Stimulated activated CD4-positive, alpha-beta T cell treated with anti-CD3 and anti-CD28 coated beads, TNF-alpha, amount 100 ng/mL, for 1 hour (primary cell): ENCODE measurements at places on chromosomes 13 and 19.

DNA sequence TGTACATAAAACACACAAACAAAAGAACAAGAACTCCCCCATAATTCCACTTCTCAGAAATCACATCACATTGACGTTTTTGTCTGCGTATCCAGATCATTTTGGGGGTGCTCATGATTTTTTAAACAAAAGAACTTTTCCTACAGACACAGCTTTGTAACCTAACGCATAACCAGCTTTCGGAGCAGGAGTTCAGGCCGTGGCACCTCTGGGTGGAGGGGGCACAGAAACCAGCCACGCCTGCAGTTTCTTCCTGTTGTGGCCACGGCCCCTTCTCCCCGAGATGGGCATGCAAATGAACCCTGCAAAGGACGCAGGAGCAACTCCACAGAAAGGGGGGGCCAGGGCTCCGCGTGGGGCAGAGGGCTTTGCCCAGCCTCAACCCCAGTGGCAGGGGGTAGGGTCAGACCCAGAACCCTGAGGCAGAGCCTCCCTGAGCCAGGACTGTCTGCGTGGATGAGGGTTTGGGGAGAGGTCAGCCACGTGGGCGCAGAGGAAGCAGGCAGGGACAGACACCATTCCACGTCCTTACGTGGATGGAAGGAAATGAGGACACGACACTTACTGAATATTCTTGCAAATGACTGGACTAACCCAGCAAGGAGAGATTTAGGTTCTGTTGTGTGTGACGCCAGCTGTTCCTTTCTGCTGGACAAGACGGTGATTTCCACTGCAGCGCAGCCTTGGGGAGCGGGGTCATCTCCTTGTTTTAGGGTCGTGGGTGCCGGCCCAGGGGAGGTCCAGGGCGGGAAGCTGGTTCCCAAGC, 64.4 kb downstream of the RASA3 start:
- DNase-seq = no peak

DNA sequence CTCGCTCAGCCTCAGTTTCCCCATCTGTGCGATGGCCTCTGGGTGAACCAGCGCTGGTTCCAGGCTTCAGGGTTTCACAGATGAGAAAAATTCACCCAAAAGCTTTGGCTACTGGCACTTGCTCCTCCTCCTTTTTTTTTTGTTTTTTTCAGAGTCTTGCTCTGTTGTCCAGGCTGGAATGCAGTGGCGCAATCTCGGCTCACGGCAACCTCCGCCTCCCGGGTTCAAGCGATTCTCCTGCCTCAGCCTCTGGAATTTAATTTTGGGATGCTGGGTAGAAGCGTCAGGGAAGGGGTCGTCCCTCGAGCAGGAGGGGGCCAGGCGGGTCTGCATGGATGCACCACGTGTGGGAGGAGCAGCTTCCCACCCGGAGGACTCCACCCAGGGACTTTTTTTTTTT, 7.0 kb downstream of the PRSS57 start:
- no peak for DNase-seq

GRCh38 chr13:30148171-30148754, 159.1 kb downstream of the KATNAL1 start:
- no peak for DNase-seq

DNA sequence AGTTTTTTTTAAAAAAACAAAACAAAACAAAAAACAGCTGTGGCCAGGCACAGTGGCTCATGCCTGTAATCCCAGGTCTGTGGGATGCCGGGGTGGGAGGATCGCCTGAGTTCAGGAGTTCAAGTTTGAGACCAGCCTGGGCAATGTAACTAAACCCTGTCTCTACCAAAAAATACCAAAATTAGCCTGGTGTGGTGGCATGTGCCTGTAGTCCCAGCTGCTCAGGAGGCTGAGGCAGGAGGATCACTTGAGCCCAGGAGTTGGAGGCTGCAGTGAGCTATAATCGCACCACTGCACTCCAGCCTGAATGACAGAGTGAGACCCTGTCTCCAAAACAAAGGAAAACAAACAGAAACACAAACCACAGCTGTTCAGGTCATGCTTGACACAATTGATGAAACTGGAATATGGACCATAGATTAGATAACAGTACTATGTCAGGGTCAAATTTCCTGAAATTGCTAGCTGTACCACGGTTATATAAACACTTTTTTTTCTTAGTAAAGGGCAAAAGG, 6.9 kb upstream of the ANGPTL4 start:
- no peak for DNase-seq

DNA sequence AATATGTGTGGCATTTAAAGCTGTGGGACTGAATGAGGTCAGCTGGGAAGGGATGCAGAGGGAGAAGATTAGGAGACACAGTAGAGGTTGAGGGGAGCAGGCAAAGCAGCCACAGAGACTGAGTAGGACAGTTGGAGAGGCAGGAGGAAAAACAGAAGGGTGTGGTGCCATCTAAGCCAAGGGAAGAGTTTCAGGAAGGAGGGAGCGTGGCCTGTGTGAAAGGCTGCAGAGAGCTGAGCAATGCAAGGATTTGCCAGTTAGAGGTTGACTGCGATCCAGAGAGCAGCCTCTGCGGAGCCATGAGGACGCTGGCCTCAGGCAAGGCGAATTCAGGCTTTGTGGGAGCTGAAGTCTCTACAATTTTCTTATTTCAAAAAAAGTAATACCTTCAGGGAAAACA, 28.9 kb downstream of the SOX21 start:
- DNase-seq = no peak

DNA sequence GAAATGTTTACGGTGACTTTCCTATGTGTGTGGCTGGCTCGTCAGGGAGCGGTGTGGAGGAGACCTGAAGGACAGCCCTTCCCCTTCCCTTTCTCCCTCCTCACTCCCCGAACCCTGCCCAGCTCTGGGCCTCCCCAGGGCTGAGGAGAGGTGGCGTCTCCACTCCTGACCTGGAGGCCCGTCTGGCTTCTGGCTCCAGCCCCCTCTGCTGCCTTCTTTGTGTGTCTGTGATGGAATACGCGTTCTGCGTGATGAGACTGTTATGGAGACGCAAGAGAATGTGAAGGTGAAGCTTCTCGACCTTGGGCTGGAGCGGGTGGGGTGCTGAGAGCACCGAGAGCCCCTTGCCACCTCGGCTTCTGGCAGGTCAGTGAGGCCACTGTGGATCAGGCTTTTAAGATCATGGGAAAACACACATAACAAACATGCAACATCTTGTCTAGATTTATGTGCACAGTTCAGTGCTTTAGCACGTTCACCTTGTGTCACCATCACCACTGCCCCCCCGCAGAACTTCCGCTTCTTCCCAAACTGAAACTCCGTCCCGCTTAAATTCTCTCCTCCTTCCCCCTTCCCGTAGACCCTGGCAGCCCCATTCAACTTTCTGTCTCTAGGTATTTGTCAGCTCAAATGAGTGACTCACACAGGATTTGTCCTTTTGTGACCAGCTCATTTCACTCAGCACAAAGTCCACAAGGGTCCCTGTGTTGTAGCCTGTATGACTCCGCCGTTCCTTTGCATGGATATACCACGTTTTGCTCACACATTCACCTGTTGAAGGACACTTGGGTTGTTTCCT, 24.7 kb downstream of the ATP11A start:
- no peak for DNase-seq

DNA sequence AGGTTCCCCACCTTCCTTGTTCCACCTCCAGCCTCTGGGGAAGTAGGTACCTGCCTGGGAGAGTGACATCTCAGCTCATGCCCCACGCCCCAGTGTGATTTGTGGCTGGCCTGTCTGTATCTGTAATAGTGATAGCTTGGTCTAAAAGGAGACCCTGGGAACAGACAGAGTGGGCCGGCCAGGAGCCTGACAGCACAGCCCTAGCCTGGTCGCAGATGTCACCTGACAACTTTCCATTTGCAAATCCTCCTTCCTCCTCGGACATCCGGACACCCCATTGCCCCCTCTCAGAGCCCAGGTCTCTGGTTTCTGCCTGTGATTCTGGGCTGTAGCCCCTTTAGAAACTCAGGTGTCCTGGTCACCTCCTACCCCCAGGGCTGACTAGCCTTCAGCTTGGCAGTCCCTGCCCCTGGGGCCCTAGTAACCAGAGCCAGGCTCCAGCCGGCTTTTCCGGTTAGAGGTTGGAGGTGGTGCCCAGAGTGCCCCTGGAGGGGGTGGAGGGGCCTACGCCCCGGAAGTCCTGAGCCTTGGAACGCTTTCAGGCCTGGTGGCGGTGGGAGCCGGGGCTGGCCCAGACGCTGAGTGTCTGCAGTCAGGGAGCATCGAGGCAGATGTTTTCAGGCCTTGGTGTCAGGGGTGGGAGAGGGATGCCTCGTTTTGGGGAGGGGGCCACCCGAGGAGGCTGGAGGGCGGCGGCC, 6.5 kb downstream of the LRRC8E start:
- no peak for DNase-seq

DNA sequence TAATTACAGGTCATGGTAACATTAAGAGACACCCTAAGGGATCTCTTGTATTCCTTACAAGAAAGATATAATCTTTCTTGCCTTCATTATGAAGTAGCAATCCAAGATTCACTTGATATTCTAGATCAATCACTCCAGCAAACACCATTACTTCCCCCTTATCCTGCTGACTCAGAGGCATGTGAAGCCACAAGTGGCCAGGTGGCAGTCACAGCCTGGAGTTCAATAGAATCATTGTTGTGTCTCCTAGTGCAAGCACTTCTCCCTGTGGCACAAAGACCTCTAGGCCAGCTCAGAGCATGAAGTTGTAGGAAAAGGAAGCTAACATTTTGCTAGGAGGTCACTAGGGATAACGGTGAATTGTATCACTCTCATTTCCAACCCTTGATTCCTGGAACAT, 864.3 kb upstream of the ATXN8OS start:
- no peak for DNase-seq

GRCh38 chr13:49366841-49367240, 77.0 kb downstream of the CAB39L start:
- no peak for DNase-seq

DNA sequence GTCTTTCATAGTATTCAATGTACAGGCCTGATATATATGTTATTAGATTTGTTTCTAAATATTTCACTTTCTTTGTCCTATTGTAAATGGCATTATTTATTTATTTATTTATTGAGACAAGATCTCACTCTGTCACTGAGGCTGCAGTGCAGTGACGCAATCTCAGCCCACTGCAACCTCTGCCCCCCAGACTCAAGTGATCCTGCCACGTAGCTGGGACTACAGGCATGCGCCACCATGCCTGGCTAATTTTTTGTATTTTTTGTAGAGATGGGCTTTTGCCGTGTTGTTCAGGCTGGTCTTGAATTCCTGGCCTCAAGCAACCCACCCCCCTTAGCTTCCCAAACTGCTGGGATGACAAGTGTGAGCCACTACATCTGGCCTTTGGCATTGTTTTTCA, 5.4 kb upstream of the GAS6 start:
- DNase-seq = no peak

DNA sequence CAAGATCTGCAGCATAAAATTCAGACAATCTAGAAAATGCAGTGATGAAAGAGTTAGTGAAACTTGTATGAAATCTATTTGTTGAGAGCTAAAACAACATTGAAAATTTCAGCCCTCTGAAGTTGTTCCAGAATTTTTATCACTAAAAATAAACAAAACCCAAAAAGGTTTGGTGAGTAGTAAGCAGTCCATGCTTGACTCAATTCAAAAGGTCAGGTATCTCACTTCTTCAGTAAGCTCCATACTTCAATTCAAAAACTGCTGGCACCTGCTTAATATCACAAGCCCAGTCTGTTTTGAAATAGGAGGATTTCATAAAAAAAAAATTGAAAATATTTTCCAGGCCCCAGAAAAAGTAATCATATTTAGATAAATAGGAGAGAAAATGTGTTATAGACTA, 894.4 kb downstream of the SLITRK5 start:
- DNase-seq = no peak

DNA sequence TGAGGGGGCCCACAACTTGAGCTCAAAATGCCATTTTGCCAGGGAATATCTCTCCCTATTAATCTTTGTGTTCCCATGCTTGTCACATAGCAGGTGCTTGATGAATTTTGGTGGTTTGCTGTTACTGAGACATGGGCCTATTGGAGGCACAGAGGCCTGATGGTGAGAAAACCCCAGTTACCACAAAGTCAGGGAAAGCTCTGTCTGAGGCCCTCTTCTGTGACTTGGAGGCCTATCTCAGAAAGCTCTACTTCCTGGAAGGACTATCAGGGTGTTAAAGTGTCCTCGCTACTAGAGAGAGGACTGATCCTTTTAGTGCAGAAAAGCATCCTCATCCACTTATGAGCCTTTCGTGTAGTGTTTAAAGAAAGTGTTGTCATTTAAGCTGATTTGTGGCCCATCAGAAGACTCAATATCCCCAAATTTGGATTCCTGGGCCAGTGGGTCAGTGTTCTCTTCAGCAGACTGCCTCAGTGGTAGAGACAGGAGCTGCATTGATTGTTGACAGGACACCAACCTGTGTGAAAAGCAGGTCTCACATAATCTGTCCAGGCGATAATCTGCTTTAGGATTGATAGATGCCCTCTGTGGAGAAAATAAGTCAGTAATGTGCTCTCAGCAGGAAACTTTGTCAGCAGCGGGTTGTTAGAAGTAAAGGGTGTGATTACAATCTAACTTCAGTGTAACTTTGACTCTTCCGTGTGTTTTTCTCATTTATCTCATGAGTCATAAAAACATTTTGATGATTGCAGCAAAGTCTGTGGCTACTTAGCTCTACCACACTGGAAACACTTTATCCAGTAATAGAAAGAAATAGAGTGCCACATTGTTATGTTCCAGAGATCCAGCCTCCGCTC, 121.0 kb downstream of the AKAP11 start:
- no peak for DNase-seq

DNA sequence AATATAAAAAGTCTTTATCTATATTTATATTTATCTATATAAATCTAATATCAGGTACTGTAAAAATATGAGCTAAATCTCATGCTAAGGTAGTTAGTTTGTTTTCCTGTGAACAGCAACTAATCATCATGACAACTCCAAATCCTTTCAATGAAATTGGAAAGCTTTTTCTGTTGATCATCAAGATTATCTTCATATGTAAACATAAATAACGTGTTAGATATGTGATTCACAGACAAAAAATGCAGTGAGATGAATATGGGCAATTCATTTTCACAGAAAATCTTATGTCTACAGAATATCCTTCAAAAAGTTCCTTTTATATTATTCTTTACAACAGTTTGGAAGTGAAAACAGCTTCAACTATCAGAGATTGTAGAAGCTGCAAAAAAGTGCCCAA, 41.7 kb upstream of the EEF1AKMT1 start:
- no peak for DNase-seq

DNA sequence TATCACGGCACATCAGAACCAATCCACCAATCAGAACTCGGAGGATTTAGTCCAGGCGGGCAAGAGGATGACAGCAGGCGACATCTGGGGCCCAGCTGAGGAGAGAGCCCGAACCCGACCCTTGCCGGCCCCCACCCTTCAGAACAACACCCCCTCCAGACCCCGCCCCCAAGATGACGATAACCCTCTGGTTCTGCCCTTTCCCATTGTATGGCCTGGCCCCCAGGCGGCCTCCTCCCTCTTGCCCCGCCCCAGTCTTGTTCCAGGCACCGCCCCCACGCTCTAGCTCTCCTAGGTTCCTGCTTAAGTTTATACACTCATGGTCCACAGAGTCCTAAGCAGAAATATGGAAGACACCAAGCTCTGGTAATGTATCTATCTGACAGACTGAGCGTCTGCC, 2.8 kb upstream of the ZNF83 start:
- DNase-seq = no peak
